CD4-positive, alpha-beta memory T cell (primary cell): ENCODE measurements at places on chromosomes 4 and X.

DNA sequence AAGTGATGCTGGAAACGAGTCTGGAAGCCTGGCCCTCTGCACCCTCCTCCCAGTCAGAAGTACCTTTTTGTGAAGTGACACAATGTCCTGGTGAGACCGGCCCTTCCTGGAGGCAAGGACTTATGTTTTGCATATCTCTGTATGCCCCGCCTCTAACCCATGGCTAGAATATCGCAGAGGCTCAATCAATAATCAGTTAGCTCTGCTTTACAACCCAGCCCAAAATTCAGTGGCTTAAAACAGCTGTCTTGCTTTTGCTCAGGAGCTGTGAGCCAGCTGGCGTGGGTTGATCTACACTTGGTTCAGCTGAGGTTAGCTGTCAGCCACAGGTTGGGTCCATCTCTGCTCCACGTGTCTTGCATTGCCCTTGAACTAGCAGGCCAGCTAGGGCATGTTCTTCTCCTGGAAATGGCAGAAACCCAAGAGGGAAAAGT is 98.8 kb upstream of the METTL14 start:
- no peak for DNase-seq

- DNase-seq = no peak
Observed at GRCh38 chrX:40420899-40421729, 159.7 kb upstream of the ATP6AP2 start.

GRCh38 chr4:139734201-139734874 is 68.7 kb downstream of the MGST2 start:
- DNase-seq = no peak

DNA sequence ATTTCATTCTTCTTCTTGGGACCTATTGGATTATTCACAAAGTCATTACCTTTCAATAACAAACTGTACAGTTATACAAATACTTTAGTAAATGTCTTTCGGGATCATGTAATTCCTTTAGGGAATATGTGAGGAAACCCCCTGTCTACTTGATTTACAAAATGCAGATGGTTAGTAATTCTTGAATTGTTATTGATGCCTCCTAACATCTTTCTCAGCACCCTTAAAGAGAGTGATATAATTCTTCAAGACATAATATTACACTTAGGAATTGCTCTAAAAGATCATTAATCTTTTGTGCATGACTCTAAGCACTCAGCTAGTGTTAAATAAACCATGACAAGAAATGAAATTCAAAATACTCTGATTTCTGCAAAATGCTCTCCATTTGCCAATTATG is 988.1 kb upstream of the HS3ST1 start:
- DNase-seq = no peak

GRCh38 chr4:173214661-173215060 is 46.0 kb downstream of the GALNT7 start:
- no peak for DNase-seq

DNA sequence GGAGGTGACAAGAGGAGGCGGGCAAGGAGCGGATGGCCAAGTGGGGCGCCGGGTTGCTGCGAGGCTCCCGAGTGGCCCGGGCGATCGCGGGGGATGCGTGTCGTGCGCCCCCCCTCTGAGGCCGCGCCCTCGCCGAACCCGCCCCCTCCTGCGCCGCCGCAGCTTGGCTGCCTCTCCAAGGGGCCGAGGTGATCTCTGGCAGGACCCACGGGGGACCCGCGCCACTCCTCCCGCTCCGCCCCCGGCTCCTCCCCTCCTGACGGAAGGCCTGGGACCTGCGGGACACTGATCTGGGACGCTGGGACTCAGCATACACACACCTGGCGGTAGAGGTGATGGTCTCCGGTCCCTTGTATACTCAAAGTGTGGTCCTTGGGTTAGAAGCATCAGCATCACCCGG is 21.9 kb upstream of the FAM47C start:
- no peak for DNase-seq

DNA sequence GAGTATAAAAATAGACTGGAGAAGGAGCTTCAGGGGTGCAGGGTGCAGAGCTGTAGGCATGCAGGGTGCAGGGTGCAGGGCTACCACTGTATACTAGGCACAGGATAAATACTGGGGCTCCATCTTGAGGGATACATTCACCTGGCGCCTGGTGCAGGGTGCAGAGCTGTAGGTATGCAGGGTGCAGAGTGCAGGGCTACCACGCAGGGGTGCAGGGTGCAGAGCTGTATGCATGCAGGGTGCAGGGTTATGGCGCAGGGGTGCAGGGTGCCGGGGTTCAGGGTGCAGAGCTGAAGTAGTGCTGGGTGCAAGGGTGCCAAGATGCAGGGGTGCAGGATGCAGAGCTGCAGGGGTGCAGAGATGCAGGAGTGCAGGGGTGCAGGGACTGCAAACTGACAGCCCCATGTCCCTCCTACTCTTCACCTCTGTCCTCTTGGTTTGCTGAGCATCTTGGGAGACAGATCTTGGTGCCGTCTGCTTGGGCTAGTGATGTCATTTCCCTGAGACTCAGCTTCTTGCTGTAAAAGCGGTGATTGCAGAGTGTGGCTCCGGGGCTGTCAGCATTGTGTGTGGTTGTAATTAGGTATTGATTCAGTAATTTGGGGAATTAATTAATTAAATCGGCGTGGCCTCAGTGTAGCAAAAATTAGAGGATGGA is 91.2 kb downstream of the ADRA2C start:
- DNase-seq = no peak

DNA sequence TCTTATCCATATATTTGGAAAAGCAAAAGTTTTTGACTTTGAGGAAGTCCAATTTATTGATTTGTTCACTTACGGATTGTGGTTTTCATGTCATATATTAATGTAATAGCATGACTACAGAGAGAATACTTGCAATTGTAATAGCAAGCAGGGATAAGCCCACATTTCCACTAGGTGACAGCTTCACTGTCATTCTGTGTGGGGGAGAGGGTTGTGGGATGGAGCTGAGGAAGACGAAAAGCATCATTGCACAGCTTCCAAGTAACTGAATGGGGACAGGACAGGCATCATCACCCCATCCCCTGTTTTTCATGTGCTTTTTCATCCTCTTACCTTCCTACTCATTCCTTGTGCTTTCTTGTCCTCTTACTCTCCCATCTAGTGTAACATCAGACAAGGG is 31.4 kb downstream of the BEX3 start:
- DNase-seq = no peak

DNA sequence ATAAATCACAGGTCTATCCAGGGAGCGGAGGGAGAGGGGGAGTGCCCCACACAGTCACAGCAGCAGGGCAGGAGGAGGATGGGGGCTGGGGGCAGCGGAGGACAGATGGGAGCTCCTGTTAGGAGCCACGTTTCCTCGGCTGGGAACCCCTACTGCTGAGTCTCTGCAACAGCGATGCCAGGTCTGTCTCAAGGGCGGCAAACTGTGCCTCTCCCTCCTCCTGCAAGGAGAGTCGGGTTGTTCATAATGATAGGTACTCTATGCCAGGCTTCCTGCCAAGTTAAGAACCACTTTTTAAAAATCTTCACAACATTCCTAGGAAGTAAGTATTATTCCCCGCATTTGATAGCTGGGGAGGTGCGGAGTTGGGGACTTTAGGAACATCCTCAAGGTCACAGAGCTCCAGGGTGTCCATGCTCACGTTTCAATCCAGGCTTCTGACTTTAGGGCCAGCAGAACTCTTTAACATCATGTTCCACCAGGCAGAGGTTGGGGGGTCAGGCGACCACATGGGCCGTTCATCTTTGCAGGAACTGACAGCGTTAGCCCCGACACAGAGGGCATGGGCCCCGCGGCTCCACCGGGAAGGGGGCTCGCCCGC is 98.3 kb upstream of the MAML3 start:
- no peak for DNase-seq

DNA sequence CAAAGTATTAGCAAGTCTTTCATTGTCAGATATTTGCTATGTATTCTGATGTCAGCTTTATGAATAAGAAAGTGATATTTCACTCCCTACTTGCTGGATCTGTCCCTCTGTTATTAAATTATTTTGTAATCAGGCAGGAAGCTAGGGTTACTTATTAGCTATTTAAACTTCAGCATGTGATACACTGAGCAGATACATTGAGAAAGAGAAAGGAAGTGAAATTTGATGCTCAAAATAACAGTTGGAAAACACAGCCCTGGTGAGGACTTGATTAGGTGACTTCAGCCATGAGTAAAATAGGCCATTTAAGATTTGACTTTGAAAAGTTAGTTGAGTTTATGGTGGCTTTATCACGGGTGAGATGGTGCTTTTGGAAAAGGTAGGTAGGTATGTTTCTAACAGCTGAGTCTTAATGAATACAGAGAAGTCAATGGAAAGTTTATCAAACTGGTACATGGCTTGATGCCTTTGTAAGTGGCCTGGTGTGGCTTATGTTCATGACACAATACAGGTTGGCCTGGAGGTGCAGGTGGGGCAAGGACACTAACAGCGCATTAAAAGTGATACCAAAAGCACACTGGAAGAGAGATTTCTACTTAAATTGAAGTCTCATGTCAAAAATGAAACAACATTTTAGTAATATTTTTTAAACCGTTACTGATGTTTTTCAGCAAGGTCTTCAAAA is 321.2 kb upstream of the SPOCK3 start:
- no peak for DNase-seq

DNA sequence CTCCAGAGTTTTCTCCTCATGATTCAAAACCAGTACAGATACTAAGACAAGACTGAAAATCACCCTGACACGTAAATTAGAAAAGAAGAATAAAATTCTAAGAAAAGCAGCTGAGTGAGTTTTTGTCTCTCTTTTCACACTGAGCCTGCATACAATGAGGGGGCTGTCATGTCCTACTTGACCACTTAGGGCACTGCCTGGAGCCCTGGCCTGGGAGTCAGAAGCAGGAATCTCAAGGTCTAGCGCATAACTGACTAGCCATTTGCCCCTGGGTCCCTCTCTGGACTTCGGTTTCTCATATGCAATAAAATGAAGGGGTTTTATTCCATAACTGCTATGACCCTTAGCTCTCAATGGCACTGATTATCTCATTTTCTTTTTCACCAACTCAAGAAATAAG is 36.7 kb upstream of the SLC25A4 start:
- no peak for DNase-seq

DNA sequence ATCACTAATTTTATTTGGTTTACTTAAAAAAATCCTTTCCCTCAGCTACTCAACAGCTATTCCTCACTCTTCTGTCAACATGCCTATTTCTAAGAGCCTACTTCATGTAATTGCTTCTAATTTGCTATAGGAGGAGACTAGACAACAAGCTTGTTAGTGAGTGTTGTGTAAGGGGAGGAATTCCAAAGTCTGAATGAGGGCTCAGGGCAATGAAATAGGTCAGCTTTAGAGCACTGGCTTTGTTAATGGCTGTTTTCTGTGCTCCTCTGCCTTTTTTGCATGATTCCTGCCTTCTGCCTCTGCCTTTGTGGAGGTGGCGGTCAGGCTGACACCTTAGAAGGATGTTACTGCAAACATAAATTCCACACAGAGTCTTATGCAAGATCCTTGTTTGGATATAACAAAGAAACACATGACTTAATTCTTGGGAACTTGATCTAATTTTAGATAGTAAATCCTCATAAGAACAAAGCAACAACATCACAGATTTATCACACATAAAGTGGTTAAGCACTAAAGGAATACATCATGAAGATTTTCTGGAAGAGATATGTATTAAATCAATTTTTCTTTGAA is 15.0 kb upstream of the PAGE1 start:
- no peak for DNase-seq

GRCh38 chrX:19807414-19807813 is 80.0 kb downstream of the SH3KBP1 start:
- no peak for DNase-seq

GRCh38 chr4:136644279-136644678 is 888.0 kb downstream of the PCDH18 start:
- no peak for DNase-seq

GRCh38 chrX:31872007-31872406 is 800.2 kb upstream of the FTHL17 start:
- DNase-seq = no peak

- DNase-seq = no peak
Observed at GRCh38 chrX:115988825-115989224, 181.7 kb upstream of the AGTR2 start.

GRCh38 chr4:1519787-1520661 is 113.8 kb upstream of the NKX1-1 start:
- DNase-seq = no peak
